T-cell (primary cell): ENCODE measurements at places on chromosomes 6 and 20. TPM values are rescaled to one million over a fixed set of nuclear protein-coding genes. Genes with fewer than 3 reads are reported as not detected.

Gene GJA10
- total RNA-seq: not detected

Gene LY6G5B
- total RNA-seq: 38.7 TPM

Gene CTCFL
- total RNA-seq: not detected

Gene PGC
- total RNA-seq: not detected

Gene TCF21
- total RNA-seq: 0.12 TPM

Gene FAM83C
- not detected for total RNA-seq

Gene PDYN
- not detected for total RNA-seq

Gene C20orf202
- 0.23 TPM for total RNA-seq

Gene HLA-DOB
- 8.2 TPM for total RNA-seq

Gene PSORS1C2
- total RNA-seq: not detected

Gene DPPA5
- not detected for total RNA-seq

Gene TMC2
- total RNA-seq: not detected

Gene TNFRSF6B
- not detected for total RNA-seq

Gene AVP
- total RNA-seq: 0.59 TPM

Gene TMEM200A
- 3.4 TPM for total RNA-seq

Gene EDN1
- 0.44 TPM for total RNA-seq

Gene TRIM10
- not detected for total RNA-seq

Gene MYLK4
- 1.4 TPM for total RNA-seq

Gene BCAS1
- 0.76 TPM for total RNA-seq
